ENCODE measurements at places on chromosomes 7 and 10.

- DNase-seq, result no peak
Observed at GRCh38 chr7:84144935-84145334, 49.7 kb downstream of the SEMA3A start.

DNA sequence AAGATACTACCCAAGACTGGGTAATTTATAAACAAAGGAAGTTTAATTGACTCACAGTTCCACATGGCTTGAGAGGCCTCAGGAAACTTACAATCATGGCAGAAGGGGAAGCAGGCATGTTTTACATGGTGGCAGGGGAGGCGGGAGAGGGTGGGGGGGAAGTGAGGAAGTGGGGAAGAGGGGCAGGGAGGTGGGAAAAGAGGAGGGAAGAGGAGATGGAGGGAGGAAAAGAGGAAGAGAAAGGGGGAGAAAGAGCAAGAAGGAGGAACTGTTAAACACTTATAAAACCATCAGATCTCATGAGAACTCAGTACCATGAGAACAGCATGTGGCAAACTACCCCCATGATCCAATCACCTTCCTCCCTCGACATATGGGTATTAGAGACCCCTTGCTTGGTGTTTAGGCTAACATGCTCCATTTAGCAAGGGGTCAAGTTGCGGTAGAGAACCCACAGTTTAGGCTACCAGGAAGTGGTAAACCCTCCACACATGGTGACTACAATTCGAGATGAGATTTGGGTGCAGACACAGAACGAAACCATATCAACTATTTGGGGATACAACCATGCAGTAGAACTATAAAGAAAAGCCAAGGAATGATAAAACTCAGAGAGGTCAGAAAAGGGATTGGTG, 3.5 kb upstream of the LMBR1 start:
- no peak for DNase-seq

- DNase-seq, result no peak
Observed at GRCh38 chr10:82515256-82515655, 640.3 kb downstream of the NRG3 start.

- DNase-seq, result no peak
Observed at GRCh38 chr10:84314275-84314674, 14.1 kb upstream of the CCSER2 start.

GRCh38 chr10:18421726-18422293, 229.6 kb downstream of the NSUN6 start:
- DNase-seq, result no peak

DNA sequence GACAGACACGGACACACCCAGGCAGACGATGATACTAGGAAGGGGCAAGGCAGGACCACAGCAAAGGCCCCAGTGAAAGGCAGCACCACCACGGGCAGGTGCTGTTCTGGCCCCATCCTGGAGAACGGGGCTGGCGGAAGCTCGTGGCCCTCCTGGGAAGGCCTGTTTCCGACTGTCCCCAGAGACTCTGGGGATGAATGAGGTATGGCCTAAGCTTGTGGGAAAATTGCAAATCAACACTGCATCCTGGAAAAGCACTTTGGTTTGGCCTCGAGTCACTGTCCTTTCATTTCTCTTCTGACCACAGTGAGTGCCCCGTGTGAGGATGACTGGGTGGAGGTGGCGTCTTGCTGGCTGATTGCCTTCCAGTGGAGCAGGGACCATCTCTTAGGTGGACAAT, 81.6 kb upstream of the ANLN start:
- no peak for DNase-seq

DNA sequence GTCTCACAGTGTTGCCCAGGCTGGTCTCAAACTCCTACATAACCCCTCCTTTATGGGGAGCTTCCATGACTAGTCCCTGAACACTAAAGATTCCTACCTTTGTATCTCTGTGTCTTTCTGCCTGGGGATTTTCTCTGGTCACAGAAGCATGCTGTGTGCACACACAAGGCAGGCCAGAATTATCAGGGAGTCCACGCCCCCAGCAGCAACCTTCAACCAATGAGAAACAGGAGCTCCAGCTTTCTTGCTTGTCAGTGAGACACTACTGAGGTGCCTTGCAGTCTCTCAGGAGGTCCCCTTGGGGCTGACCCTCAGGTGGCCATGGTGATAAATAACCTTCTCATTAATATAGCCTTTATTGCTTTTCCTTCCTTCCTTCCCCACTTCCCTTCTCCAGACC, 45.1 kb upstream of the AUTS2 start:
- DNase-seq, result no peak

DNA sequence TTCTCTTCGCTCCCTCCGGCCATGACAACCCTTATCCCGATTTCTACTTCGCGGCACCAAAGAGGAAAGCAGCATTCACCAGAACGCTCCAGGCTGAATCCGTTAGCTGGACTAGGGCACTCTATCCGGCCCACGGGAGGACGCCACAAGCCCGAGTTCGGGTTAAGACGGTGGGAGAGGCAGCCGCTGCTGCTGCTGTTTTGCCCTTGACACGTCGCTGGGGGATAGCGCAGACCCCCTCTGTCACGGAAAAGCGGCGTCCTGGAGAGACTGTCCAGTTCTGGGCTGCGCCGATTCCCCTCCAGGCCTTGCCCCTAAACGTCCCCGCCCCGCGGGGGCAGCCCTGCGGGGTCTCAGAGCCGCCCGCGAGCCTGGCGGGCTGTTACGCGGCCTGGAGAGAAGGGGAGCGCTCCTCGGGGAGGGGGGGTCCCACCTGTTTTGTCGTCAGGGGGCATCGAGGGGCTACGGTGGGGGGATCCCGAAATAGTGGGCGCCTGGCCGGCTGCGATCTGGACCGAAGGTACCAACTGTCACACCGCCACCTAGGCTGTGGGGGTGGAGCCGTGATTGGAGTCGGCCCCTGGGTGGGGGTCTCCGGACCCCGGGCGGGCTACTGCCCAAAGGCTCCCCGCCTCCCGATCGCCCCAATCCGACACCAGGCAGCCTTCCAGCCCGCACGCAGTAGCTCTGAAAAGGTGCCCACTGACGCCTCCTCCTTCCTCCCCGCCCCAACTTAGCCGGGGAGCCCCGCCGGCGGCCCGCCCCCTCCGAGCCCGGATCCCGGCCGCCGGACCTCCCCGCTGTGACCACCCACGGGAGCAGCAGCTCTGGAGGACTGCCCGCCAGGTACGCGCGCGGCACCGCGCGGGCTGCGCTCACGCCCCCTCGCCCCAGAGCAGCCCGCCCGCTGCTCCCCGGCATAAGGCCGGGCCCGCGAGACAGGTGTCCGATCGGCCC, 772 bp downstream of the SGMS1 start:
- peak; percentile 65 for DNase-seq

GRCh38 chr7:34332006-34332405, 326.0 kb upstream of the NPSR1 start:
- no peak for DNase-seq

DNA sequence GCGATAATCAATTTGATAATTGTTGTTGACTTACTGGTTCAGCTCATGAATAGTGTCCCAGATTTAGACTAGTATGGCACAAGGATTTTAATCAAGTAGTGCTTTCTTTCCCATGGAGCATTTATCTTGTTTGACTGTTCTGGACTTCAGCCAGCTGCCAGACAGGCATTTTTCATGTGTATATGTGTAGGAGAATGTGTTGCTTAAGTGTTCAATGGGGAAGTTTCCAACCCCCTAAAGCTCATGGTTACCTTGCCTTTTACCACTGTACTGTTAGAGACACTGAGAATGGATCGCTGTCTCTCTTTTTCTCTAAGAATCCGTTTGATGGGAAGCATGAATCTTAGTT, 103.9 kb downstream of the LRRC4 start:
- DNase-seq, result peak; percentile 29

DNA sequence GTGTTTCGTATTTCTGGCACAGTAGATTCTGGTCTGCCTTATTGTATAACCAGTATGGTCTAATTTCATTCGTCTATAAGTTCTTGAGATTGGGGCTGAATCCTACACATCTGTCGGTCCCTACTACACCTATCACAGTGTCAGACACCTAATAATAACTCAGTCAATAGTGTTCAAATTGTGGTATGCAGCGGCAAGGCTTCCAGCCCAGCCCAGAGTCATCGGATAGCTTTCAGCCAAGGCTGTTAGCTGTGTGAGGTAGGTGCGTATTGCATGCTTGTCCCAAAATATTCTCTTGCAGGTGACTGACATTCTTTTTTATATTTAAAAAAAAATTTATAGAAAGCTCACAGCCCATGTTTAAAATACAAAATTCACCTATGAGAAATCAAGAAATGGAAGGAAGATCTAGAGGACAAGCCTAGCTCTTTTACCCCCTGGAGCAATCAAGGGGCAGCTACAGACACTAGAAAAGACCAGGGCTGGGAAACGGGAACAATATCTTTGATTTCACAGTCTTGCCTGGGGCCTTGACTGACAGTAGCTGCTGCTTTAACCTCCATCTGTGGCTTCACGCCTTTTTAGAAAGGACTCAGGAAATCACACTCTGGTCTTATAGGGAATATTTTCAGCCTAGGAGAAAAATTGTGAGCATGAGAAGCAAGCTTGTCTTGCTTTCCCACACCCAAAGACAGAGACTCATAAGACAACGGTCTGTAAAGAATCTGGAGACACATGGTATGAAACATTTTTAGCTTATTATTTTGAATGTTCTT, 9.5 kb upstream of the ASB4 start:
- DNase-seq, result no peak

DNA sequence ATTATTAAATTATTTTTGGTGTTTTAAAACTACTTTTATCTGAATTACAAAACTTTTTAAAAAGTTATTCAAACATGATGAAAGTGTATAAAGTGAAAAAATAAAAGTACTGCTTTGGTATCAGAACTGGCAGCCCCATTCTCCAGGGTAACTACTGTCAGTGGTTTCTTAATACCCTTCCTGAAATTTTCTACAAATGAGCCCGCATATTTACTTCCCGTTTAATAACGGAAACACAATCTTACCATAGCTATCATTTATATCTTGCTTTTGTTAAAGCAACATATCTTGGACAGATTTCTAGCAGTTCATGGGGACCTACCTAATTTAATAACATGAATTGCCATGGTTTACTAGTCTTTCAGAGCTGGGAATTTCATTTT, 249.9 kb downstream of the RNLS start:
- no peak for DNase-seq

- no peak for DNase-seq
Observed at GRCh38 chr10:122587098-122587760, 26.7 kb downstream of the DMBT1 start.

- DNase-seq, result no peak
Observed at GRCh38 chr7:148726385-148726784, 27.7 kb downstream of the CUL1 start.

DNA sequence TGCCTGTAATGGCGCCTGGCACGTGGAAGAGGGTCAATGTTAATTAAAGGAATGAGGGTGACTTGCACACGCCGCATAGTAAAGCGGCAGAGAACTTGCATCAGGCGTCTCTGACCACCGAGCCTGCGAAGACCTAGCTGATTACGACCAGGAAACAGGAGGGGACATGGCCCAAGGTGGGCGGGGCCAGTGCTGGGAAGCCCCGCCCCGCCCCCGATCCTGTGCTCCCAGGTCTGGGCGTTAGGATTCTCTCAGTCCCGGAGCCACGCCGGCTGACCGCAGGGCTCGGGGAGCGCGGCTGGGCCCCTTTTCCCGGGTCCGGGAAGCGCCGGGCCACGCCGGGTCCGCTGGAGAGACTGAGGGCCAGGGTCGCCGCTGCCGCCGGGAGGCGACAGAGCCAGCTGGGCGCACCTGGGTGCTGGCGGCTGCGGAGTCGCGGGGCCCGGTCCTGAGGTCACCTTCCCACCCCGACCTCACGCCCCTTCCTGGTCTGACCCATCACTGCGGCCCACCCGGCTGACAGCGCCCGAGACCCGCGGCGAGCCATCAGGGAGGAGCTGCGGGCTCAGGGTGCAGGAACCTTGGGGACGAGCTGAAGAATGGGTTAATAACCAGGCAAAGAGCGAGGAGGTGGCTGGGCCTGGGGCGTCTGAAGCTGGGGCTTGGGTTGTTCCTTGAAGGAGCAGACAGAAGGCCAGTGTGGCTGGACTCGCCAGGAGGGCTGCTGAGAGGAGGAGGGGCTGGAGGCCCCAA, 23.0 kb upstream of the GRID1 start:
- peak; percentile 29 for DNase-seq

- DNase-seq, result no peak
Observed at GRCh38 chr7:42621543-42622219, 290.2 kb downstream of the C7orf25 start.

DNA sequence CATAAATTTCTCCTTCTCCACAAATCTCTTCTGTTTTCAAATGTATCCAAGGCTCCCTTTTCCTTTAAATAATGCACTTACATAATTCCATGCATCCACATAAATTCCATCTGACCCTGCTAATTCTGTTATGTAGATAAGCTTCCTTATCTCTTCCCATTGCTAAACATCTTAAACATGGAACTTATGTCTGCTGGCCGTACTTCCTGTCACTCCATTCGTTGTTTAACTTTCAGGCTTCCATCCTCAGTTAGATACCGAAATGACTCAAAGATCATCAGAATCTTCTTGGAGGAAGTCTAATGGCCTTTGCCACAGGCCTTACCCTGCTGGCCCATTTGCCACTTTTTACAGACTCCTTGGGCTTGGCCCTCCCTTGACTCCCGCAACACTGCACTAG, 330.9 kb downstream of the GFRA1 start:
- DNase-seq, result peak; percentile 61

GRCh38 chr10:103861505-103861904, 6.1 kb upstream of the SH3PXD2A start:
- no peak for DNase-seq

- peak; percentile 70 for DNase-seq
Observed at GRCh38 chr10:101441541-101442455, 87.8 kb downstream of the BTRC start.

DNA sequence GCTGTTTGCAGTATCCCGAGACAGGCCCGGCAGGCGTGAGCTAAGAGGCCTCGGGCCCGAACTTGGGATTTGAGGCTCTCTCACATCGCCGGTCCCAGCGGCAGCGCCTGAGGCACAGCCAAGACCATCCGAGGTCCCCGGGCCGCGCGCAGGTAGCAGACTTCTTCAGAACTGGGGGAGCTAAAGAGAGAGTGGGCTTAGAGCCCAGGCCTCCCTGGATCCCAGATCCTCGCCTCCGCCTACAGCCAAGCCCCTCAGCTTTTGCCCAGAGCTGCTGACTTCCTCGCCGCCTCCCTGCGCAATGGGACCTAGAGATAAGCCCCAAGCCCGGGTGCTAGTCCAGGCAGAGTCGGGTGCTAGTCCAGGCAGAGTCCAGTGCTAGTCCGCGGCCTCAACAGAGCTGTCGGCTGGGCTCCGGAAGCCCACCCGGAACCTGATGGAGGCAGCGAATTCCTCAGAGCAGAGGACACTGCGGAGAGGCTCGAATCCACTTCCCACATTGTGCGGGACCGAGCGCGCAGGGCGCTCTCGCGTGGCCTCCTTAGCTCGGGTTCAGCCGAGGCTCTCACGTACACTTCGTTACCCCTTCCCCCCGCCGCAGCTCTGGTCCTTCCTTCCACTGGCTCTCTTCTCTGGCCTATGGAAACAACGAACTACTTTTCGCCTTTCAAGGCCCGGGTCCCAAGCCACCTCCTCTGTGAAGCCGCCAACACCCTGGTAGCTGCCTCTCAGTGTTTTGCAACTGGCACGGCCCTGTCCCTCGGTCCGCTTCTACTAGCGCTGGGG, 5.8 kb downstream of the LBX1 start:
- DNase-seq, result no peak

All from endothelial cell of umbilical vein (primary cell).